Sigmoid colon (tissue), 7 donors: ENCODE measurements at places on chromosomes 5 and 9. TPM values are rescaled to one million over a fixed set of nuclear protein-coding genes. Genes with fewer than 3 reads are reported as not detected.

The DNM1 gene
- 7.7 TPM for total RNA-seq

The PCDH12 gene
- 6.2 TPM for total RNA-seq

DNA sequence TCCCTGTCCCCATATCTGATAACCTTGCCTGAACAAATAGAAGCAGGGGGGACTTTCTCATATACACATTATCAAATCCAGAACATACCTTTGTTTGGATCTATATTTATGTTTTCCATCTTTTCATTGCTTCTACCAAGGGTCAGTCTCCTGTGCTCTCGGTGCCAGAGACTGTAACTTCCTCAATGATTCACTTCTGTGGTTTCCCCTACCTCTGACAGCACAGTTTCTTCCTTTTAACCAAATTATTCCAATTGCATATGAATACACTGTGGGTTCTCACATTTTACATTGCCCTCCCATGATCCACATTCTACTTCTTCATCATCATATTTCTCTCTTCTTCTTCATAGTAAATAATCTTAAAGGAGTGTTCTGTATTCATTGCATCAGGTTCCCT, 32.2 kb downstream of the NMUR2 start:
- H3K4me1 ChIP-seq = no peaks in the 10 kb centered on the region
- no peaks in the 10 kb centered on the region for H3K36me3 ChIP-seq
- no peak for DNase-seq
- H3K4me3 ChIP-seq = no peak overlapping the region

DNA sequence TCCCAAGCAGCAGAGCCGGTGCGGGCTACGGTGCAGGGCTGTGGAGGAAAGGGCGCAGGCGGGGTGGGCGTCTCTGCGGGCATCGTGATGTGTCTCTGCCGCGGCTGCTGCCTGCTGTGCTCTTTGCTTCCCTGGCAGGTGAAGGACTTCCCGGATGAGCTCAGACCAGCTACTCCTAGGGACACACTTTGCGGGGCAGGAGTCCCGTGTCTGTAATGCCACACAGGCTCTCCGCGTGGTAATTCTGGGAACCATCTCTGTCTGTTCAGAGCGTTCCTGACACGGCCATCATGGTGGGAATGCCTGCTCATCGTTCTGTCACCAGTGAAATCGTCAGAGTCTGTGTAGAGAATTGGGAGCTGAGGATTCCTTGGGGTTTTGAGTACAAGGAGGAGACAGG, 235.5 kb downstream of the FANCC start:
- H3K4me1 ChIP-seq = peaks cover 83% of the 10 kb centered on the region
- peak; percentile 64 for DNase-seq
- H3K27ac ChIP-seq = peak overlapping the region; percentile 81

DNA sequence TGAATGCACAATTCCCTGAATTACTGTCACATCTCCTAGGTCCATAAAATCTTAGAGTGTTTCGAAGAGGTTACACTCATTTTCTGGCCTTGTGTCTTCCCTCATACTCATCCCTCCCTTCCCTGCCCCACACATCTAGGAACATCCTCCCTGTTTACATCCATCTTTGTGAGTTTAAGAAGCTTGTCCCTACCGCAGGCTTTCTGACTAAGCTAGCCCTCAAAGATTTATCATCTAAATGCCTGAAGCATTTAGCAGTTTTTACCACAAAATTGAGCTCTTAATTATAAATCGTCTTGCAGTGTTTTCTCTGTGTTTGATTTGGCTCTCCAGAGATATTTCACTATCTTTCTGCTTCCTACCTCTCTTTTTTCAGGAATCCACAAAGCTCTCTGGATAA, 374.8 kb downstream of the KIAA0825 start:
- H3K36me3 ChIP-seq = no peaks in the 10 kb centered on the region
- no peaks in the 10 kb centered on the region for H3K27me3 ChIP-seq
- H3K27ac ChIP-seq = no peak overlapping the region
- no peak overlapping the region for H3K4me3 ChIP-seq
- no peak for DNase-seq

- no peaks in the 10 kb centered on the region for H3K27me3 ChIP-seq
- DNase-seq = peak; percentile 72
- no peaks in the 10 kb centered on the region for H3K36me3 ChIP-seq
These were observed 460 bp downstream of the DMRTA1 start for GRCh38 chr9:22446950-22447617.

DNA sequence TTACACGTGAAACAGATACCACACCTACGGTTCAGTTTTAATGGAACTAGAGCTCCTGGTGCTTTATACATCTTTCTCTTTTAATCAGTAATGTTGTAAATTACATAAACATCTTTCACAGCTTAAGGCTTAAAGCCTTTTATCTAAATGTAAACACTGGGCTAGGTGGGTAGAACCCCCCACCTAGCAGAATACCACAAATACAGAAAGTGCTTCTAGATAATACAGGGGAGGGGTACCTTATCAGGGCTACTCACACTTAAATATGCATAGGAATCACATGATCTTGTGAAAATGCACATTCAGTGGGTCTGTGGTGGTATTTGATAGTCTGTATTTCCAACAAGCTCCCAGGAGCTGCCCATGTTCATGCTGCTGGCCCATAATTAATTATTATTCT, 256.4 kb upstream of the TARS1 start:
- H3K36me3 ChIP-seq = no peaks in the 10 kb centered on the region
- no peak overlapping the region for H3K27ac ChIP-seq
- no peaks in the 10 kb centered on the region for H3K4me1 ChIP-seq
- no peaks in the 10 kb centered on the region for H3K27me3 ChIP-seq

GRCh38 chr5:134917070-134917815, 12.3 kb downstream of the PCBD2 start:
- H3K4me3 ChIP-seq = no peak overlapping the region
- H3K36me3 ChIP-seq = peaks cover 4% of the 10 kb centered on the region
- H3K27ac ChIP-seq = no peak overlapping the region
- DNase-seq = no peak

GRCh38 chr9:106958955-106959657, 96.1 kb downstream of the ZNF462 start:
- DNase-seq = no peak
- no peaks in the 10 kb centered on the region for H3K36me3 ChIP-seq
- no peaks in the 10 kb centered on the region for H3K27me3 ChIP-seq
- H3K27ac ChIP-seq = peak overlapping the region; percentile 58
- H3K4me3 ChIP-seq = no peak overlapping the region

DNA sequence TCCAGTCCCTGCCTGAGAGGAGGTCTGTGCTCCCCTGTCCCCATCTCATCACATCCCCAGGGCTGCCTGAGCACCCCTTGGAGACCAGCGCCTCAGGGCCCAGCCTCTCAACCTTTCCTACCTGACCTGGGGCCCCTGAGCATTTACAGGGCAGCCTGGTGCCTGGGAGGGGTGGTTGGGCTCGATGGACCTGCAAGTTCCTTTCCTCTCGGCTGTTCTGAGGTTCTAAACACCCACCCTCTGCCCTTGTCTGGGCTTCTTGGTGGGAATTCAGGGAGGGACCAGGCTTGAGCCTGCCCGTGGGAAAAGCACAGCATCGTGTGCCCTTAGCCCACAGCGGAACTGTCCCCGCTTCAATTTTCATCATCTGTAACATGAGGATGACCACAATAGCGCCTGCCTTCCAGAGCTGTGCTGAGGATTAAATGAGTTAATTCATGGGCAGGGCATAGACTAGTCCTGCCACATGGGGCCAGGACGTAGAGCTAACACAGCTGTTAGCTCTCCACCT, 91.0 kb upstream of the SH3PXD2B start:
- H3K36me3 ChIP-seq = no peaks in the 10 kb centered on the region
- H3K4me3 ChIP-seq = no peak overlapping the region
- H3K27me3 ChIP-seq = no peaks in the 10 kb centered on the region

- H3K27ac ChIP-seq = no peak overlapping the region
- no peaks in the 10 kb centered on the region for H3K27me3 ChIP-seq
- no peak for DNase-seq
- H3K4me3 ChIP-seq = no peak overlapping the region
- no peaks in the 10 kb centered on the region for H3K4me1 ChIP-seq
- no peaks in the 10 kb centered on the region for H3K36me3 ChIP-seq
These were observed 9.0 kb upstream of the NSD1 start for GRCh38 chr5:177124486-177124991.
